Thoracic aorta (tissue), 2 donors: ENCODE measurements at places on chromosomes 16 and 17.

DNA sequence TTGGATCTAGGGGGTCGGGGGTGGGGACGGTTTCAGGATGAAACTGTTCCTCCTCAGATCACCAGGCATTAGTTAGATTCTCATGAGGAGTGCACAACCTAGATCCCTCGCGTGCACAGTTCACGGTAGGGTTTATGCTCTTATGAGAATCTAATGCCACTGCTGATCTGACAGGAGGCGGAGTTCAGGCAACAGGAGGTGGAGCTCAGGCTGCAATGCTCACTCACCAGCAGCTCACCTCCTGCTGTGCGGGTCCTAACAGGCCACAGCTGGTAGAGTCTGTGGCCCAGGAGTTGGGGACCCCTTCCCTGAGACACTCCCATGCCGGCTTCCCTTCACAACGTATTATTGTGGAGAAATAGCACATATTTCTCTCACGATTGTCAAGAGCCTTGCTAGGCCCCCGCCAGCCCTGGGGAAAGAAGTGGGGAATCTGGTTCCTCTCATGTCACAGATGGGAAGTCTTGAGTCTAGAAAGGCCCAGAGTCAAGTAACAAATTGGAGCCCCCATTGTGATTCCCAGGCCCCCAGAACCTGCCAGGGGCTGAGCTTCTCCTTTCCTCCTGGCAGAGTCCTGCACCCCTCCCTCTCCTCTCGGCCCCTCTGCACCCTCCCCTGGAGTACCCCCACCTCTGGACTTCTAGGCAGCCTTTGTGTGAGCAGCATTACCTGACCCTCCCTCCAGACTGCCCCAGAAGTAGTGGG is 6.1 kb upstream of the KRT14 start:
- DNase-seq, result no peak

DNA sequence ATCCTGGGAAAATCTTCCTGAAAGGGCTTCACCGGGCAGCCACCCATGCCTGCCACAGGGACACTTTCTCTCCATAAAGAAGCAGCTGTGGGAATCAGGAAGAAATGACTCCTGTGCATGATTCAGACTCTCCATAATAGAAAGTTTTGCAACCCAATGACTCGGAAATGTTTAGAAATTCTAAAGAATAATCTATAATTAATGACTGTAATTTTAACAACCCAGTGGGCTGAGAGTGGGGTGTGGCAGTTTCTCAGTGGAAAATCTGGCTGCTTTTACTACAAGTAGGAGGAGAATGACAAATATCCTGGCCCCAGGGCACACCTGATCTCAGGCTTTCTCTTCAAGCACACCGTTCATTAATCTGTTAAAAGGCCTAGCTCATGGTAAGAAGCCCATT is 25.7 kb downstream of the IRF8 start:
- no peak for DNase-seq

GRCh38 chr16:9476744-9477143 is 385.3 kb downstream of the HAPSTR1 start:
- DNase-seq, result no peak

DNA sequence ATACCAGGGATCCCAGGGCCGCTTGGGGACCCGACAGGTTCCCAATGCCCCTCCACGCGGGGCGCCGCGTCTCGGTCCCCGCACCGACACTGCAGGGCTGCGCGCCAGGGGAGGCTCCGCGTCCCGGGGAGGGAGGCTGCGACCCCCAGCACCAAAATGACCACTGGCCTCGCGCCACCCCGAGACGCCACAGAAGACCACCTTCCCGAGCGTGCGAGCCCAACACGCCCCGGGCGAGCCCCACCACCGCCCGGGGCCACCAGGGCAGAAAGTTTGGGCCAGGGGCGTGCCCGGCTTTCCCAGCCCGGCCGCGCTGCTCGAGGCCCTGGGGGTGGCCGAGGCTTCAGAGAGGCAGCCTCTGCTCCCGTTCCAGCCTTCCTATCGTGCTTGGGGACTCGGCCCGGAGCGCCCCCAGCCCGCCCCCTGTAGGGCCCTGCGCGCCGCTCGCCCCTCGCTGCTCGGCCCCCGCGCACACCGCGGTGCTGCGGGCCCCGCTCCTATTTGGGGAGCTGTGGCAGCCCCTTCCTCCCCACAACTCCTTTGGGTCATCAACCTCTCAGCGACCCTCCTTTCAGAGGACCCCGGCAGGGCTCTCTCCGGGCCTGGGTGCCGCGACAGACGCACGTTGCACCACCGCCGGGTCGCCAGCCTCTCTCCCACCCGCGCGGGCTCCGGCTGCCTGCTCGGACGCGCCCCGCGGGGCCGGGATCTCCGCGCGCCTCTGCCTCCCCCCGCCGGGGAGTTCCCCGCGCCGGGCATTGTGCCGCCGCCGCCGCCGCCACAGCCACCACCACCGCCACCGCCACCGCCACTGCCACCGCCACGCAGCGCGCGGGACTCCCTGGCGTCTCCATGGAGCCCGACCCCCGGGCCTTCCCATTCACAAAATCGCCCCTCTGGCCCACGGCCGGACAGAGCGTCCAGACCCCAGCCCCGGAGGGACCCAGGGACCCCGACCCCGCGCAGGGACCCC is 892 bp downstream of the RBFOX3 start:
- no peak for DNase-seq

DNA sequence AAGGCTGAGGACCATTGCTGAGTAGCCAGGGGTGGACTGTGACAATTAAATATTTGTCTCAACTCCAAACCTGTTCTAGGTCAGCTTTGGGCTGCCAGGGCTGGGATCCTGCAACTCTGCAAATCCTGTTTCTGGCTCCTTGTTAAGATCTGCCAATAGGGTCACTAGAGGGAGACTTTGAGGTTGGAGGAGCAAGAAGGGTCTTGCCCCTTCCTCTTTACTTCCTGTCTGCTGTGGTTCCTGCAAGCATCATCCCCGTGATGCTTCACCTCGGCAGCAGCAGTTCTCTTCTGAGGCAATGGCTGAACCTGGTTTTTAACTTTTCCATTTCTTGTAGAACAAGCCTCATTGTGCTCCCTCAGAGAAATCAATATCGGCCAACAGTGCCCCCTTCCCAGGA is 124.6 kb downstream of the IRX5 start:
- no peak for DNase-seq

GRCh38 chr17:14295676-14296075 is 5.2 kb upstream of the HS3ST3B1 start:
- no peak for DNase-seq

DNA sequence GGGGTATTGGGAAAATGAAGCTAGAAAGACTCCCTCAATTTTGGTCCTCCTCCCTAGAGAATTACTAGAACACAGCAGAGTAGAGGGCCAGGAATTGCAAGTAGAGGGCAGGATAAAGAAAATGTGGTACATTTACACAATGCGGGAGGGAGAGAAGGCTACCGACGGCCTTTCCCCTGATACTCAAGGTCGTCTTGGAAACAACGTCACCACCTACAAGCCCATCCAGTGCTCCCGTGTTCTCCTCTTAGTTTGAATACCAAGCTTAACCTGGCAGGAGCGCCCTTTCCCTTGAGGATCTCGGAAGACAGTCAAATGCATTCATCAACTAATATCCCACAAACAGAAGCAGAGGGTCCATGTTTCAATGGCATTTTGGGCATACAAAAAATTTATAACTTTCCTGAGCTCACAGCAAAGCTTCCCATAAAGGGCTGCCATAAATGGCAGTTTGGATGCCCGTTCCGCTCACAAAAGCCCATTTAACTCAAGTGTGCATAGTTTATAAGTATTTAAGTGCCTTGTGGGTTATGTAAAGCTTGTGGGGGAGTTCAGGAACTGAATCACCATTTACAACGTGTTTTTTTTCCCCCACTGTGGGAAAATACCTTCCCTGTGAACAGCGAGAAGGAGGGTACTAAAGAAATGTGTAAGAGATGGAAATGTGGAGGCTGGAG is 414.6 kb downstream of the SLC39A11 start:
- no peak for DNase-seq

DNA sequence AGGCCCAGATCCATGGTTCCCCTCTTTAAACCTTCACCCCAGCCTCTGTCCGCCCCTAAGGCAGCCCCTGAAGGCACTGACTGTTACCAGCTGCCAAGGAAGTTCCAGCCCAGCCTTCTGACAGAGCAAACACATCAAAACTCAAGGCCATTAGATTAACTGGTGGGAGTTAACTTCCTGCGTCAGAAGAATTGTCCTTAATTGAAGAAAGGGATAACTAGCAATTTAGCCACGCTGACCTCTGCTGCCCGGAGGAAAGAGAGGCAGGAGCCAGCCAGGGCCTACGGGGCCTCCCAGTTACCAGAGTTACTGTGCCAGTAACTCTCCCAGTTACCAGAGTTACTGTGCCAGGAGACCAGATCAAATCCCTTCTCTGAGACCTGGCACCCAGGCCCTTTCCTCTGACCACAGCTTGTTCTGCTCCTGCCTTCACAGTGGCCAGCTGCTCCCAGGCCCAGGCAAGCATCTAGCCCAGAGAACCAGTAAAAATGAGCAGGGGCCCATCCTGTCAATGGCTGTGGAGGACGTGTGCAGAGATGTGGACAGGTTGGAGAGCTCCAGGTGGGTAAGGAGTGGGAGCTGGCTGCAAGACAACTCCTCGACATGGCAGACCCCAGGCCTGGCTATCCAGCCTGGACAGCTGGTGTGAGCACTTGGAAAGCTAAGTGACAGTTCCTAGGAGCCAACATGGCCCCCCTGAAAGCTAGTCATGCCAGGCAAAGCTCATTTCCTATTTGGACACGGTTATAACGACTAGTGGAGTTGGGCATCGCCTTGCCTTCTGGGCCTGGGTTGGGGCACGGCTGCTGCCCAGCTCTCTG is 2.8 kb upstream of the PITPNM3 start:
- no peak for DNase-seq

DNA sequence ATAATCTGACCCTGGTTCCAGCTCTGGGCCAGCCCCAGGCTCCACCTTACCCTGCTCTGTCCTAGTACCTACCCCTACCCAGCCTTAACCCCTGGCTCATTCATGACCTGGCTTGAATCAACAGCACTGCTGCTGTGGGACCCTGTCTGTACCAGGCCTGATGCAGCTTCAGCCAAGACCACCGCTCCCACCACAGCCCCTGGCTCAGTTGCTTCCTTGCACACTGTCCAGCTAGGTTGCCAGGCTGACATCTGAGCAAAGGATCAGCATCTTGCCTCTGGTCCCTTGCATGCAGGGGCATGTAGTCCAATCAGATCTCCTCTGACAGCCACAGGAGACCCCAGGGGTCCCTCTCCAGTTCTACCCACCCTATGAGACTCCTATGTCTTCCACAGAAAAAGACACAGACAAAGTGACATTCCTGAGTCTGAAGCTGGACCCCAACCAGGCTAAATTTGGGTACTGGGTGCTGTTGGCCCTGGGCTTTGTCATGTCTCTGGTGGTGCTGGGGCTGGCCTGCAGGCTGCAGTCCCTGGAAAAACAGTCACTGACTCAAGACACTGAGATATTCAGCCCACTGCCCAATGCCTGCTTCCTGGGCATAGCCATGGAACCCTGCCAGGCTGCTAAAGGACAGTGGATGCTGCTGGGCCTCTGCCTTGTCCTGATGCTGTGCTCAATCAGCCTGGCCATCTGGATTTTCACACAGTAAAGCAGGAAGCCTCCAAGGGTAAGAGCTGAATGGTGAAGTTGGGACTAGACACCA is 3.9 kb upstream of the KCNH6 start:
- no peak for DNase-seq

DNA sequence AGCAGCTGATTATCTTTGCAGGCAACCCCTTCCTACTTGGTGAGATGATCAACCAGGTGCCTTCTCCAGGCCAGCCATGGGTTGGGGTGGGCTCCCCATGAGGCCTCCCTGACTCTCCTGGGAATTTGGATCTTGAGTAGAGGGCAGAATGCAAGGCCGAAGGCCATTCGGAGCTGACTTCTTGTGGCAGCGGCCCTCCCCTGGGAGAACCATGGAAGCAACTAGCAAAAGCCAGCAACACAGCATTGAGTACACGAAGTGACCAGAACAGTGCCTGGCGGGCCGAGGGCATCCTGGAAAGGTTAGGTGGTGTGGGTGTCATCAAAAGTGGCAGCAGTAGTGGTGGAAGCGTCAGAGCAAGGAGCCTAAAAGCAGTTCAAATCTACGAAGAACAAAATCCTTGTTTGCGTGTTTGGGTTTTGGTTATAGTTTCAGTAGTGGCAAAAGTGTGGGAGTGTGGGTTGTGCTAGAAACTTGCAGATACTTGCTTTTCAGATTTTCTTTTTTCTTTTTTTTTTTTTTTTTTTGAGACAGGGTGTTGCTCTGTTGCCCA is 2.0 kb upstream of the ALDH3A1 start:
- no peak for DNase-seq

GRCh38 chr16:80403894-80404293 is 136.9 kb upstream of the DYNLRB2 start:
- no peak for DNase-seq

DNA sequence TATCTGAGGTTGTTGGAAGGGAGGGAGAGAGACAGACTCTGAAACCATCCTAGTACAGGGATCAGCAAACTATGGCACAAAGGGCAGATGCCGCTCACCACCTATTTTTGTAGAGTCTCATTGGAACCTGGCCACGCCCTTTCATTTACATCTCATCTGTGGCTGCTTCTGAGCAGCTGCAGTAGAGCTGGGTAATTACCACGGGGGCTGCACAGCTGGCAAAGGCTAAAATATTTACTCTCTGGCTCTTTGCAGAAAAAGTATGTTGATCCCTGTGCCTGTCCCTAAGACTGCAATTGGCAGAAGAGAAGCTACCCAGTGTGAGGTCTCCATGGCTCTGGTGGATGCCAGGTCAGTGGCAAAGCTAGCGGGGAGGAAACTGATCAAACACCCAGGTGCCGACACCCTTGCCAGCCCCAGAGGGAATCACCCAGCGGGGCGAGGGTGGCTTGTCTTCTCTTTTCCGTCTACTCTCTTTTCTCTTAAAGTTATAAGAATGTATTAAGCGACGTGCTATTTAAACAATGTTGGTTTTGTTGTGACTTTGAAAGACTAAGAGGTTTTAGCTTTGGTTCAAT is 14.0 kb downstream of the CEP295NL start:
- DNase-seq, result no peak

DNA sequence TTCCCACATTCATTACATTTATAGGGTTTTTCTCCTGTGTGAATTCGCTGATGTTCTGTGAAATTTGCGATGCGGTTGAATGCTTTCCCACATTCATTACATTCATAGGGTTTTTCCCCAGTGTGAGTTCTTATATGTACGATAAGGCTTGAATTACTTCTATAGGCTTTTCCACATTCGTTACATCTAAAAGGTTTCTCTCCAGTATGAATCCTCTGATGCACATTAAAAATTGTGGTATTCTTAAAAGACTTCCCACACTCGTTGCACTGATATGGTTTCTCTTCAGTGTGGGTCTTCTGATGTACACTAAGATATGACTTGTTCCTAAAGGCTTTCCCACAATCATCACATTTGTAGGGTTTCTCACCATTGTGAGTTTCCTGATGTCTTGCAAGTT is 30.4 kb downstream of the ZNF624 start:
- no peak for DNase-seq

GRCh38 chr17:35725058-35725457 is 6.4 kb upstream of the RASL10B start:
- no peak for DNase-seq
